Lung (tissue), 17 donors: ENCODE measurements at places on chromosomes 7 and 10.
A peak's percentile ranks its signal among the peaks of the same experiment; 100 is the strongest.

DNA sequence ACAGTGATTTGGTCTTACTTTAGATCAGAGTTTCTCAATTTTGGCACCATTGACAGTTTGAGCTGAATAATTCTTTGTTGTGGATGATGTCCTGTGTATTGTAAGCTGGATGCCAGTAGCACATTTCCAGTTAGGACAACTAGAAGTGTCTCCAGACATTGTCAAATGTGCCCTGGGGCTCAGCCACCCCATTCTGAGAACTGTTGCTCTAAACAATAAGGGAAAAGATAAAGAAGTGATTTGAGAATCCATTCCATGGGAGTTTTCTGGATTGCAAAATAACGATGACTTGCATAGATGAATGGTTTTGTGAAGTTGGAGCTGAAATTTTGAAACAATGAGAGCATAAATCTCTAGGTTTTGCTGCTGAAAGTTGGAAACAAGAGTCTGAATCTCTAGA lies 44.6 kb downstream of the NUP205 start:
- DNase-seq, result no peak

DNA sequence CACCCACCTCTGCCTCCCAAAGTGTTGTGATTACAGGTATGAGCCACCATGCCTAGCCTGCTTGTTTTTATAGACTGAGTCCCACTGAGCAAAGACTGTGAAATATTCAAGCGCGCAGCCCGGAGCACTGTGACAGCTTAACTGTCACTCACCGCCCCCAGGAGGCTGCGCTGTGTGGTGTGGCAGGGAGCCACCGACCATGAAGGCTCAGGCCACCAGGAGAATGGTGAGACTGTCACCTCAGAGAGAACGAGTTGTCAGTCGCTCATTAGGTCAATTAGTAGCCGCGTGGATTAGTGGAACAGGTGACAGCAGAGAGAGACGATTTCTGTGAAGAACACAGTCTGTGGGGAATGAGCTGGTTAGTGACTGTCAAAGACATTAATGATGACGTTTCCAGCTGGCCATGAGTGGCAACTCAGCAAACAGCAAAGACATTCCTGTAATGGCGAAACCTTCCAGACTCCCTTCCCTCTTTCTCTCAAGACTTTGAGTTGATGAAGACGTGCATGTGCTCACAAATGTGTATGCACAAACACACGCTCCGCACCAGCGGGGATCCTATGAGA lies 64.5 kb downstream of the CYCS start:
- DNase-seq, result no peak

DNA sequence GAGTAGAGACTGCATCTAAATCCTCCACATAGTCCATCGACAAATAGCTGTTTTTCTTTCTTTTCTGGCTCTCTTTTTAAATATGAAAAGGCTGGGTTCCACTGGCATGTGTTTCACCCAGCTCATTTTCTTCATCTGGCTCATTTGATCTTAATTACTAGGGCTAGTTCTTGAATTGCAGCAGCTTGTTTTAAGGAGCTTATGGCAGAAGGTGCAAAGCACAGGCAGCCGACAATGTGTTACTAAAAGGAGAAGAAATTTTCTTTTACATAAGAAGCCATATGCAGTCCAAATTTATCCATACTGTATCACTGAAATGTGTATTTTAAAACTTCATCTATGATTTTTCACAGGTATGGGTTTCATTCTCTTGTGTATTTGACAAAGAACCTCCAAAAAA lies 205.6 kb upstream of the PTER start:
- DNase-seq, result no peak

GRCh38 chr7:34013421-34013820 lies 108.1 kb downstream of the BMPER start:
- no peak for DNase-seq

DNA sequence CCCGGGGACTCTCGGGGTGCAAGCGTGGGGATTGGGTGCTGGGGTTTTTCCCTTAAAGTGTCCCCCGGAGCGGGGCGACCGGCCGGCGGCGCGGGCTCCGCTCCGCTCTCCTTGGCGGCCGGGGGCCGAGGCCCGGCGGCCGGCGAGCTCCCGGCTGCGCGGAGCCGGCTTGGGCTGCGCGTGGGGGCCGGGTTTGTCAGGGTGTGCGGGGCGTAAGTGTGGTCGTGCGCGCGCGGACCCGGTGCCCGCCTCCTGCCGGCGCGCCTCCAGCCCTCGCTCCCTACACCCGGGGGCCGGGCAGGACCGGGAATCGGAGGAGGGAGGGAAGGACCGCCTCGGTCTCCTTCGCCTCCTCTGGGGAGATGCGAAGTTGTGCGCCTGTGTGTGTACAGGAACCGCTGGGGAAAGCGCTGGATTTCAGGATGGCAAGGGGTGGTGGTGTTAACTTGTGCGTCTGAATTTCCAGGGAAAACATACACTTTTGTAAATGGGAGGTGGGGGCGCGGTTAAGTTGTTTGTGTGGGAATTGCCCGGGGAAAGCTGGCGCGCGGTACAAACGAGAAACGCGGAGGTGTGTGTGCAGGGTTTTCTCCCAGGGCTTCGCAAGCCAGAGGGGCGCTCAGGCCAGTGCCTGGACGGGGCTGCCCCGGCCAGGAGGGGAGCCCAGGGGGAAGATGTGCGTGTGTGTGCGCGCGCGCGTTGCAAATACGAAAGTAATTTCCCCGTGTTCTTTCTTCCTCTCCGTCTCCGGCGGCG lies 737 bp downstream of the ZMIZ1 start:
- DNase-seq, result peak; percentile 64
